Nucleus accumbens (tissue), 56 donors: ENCODE measurements at places on chromosomes 11 and 22.
A peak's percentile ranks its signal among the peaks of the same experiment; 100 is the strongest.

- no peak for DNase-seq
These were observed 16.3 kb downstream of the LGR4 start for GRCh38 chr11:27456140-27456794.

GRCh38 chr22:42814215-42814614 lies 42.9 kb downstream of the ARFGAP3 start:
- DNase-seq = no peak

DNA sequence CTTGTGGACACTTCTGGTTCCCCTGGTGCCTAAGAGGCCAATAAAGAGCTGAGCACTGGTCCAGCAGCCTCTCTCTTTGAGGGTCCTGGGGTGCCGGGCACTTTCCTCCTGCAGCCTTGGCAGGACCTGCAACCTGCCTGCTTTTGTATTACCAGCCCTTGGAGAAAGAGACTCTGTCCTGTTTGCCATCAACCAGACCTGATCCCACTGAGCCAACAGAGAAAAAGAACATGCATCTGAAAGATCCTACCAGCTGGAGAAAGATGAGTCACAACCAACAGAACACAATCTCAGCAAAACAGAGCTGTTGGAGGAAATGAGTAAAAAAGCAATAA lies 321.0 kb downstream of the DDX10 start:
- DNase-seq = no peak

- no peak for DNase-seq
These were observed 192.6 kb upstream of the CARD18 start for GRCh38 chr11:105332171-105332570.

DNA sequence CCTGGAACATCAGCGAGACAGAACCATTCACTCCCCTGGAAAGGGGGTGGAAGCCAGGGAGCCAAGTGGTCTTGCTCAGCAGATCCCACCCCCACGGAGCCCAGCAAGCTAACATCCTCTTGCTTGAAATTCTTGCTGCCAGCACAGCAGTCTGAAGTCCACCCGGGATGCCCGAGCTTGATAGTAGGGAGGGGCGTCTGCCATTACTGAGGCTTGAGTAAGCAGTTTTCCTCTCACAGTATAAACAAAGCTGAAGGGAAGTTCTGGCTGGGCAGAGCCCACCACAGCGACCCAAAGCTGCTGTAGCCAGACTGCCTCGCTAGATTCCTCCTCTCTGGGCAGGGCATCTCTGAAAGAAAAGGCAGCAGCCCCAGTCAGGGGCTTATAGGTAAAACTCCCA lies 764.8 kb upstream of the LUZP2 start:
- DNase-seq = no peak

- no peak for DNase-seq
These were observed 38.6 kb downstream of the ETS1 start for GRCh38 chr11:128548649-128549255.

DNA sequence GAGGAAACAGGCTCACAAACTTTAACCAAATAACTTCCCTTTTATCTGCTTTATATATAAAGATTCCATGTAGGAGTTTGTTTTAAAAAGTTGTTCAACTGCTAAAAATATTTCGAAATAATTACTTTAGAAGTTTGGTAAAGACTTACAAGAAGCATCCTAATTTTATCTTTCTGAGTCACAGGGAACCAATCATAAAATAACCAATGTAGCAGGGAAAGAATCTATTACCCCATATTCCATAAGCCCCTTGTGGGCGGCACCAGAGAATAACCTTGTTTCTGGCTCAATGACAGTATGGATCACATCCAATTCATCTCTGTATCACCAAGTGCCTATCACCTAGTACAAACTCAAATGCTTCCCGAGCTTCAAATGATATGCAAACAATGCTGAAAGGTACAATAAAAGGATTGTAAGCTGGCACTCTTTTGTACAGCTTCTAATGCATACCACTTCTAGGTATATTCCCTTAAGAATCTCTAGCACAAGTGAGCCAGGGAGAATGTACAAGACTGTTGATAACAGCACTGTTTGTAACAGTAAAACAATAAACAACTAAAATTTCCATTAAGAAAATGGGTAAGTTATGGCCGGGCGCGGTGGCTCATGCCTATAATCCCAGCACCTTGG lies 158.4 kb downstream of the ATG16L2 start:
- no peak for DNase-seq

DNA sequence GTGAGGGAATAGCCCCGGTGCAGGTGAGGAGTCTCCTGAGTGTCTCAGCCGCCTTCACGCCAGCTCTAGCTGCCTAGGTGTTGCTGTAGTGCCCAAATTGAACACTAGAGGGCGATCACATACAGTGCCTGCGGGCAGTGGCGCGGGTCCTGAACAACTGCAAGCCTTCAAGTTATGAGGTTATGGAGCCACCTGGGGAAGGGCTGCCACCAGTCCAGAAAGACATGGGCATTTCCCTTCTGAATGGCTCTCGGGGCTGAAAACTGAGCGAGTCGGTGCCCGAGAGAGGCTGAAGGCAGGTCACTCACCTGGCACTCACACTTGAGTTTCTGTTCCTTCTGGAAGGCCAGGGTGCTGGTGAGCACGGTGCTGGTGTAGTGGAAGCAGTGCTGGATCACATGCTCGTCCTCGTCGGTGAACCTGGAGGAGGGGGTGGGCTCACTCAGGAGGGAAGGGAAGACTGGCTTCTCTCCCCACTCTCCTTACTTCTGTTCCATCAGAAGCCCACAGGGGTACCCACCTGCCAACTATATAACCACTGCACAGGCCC lies 88.4 kb downstream of the PDE2A start:
- DNase-seq = peak; percentile 33

- DNase-seq = no peak
These were observed 926 bp downstream of the PRR5L start for GRCh38 chr11:36296884-36297543.

GRCh38 chr11:116445108-116446047 lies 327.4 kb downstream of the BUD13 start:
- no peak for DNase-seq

DNA sequence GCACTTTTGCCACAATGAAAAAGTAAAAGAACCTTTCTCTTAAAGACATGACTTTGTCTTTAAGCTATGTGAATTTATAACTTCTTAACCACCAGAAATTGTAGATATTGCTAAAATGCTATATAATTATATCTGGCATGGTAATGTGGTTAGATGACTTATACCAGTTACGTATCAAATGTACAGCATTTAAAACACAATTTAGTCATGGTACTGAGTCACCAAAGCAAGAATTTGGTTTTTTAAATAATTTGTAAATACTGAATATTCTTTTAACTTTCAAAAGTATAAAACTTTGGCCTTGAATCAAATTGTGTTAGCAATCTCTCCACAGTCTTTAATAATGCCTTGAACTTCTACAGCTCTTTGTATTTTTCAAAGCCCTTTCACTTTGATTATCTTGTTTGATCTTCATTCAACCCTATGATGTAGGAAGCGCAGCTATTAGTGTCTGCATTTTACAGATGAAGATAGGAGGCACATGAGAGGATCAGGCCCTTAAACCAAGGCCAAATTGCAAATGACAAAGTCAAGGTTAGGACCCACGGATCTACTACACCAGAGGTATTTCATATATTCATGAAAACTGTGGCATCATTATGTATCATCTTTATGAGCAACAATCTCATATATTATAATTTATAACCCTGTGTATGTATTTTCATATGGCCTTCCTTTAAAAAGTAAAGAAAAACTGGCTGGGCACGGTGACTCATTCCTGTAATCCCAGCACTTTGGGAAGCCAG lies 4.4 kb upstream of the SYTL2 start:
- no peak for DNase-seq

DNA sequence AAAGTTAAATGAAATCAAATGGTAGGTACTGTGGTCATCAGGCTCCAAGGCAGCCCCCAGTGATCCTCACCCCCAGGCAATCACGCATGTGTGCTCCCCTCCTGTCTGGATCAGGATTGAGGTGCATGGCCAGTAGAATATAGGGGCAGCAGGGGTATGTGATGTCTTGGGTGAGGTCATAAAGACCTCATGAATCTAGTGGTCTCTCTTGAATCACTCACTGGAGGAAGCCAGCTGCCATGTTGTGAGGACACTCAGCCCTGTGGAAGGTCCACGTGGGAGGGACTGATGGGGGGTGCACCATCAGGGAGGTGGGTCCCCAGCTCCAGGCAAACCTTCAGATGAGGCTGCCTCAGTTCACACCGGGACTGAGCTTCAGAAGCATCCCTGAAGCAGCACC lies 6.8 kb upstream of the IL17REL start:
- DNase-seq = no peak

- DNase-seq = no peak
These were observed 4.7 kb upstream of the SHISA8 start for GRCh38 chr22:41919357-41920224.

DNA sequence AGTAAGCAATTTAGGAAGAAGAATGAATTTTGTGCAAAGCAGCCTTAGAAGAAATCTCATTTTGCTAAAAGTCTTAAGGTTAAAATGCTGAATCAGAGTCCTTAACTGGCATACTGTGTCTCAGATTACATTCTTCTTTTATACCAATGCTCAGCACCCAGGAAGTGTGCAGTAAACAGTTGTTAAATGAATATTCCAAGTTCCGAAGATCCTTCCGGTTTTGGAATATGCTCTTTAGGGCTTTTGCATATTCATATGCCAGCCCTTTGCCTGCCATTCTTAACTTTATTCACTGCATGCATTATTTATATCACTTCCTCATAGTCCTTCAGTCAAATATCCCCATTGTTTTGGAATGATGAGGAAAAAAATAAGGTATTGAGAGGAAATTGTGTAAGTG lies 242.0 kb downstream of the DDX10 start:
- no peak for DNase-seq

DNA sequence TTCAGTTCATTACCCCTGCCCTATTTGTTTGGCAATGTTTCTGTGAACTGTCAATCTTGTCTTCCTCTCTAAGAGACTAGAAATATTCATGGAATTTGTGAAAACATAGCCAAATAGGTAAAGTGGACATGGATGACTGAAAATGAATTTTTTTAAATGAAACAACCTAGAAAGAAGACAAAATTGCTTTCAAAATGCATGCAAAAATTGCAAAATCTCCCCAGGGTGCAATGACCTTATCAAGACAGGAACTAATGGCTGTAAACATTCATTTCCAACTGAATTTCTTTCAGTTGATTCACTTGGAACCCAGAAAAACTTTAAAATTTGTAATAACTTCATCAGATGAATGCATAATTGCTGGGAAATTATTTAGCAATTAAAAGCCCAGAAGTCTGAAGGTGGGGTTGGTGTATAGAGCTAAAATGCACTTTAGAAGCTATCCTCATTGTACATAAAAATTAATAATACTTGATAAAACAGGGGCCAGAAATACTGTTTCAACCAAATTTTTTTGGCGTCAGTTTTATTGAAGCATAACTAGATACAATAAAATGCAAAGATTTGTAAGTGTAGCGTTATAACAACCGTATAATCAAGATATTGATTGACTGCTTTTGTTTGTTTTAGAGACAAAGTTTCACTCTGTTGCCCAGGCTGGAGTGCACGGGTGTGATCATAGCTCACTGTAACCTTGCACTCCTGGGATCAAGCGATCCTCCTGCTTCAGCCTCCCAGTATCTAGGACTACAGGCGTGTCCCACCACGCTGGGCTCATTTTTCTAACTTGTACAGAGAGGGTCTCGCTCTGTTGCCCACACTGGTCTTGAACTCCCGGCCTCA lies 27.6 kb upstream of the SLC35C1 start:
- DNase-seq = no peak

DNA sequence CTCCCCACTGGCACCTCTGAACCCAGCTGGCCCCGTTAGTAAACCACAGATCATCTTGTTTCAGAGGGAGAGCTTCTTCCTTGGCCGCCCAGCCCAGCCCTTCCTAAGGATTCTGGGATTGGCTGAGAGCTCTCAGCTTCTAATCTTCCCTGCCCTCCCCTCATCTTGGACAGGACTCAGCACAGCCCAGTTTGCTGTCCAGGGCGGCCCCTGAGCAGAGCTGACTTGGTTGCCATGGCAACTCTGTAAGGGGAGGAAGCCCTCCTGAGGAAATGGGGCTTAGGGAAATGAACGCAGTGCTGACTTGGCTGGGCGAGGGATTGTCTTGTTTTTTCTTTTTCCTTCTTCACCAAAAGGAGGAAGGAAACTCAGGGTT lies 4.6 kb downstream of the APOL4 start:
- no peak for DNase-seq

DNA sequence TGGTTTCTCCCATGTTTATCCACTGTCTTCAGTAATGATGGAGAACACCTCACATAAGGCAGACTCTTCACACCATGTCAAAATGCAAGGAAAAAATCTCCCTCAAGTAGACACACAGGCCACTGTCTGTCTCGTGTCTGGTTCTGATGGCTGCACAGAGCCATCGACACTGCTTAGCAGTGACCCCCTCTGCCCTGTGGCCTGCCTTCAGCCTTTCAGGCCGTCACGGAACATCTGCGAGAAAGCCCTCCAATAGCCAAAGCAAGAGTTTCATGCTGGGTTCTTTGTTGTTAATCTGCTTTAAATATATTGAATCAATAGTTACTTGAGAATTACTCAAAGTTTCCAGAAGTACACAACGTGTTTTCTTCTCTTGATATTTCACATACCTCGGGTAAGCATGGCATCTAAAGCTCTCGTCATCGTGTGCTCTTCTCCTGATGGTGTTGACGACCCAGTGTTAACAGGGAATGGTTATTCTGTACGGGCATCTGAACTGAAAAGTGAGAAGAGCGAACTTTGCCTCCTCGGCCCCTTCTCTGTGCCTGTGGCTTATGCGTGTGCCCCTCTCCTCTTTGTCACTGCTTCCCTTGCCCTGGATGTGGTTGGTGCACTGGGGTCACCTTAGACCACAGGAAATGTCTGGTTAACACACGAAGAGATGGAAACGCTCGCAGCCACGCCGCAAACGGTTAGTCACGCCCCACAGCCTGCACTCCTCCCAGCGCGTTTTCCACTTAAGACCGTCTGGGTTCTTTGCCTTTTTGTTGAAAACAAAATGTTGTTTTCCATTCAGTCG lies 33.4 kb upstream of the CTTN start:
- no peak for DNase-seq

DNA sequence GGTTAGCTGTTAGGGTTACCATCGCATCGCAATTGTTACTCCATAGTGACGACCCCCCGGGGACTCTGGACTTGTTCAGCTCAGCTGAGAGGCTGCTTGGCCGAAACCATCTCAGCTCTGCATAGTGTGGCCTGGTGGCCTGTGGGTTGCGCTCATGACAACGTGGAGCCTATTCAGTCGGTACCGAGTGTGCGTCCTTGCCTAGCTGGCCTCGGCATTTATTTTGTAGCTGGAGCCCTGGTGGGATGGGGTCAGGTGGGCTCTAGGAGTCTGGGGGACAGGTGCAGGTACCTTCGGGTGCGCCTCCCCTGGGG lies 13.5 kb downstream of the LRP5 start:
- DNase-seq = no peak

GRCh38 chr11:126310200-126310991 lies 6.5 kb downstream of the DCPS start:
- DNase-seq = no peak

GRCh38 chr11:47924184-47924691 lies 56.1 kb upstream of the PTPRJ start:
- DNase-seq = no peak

- no peak for DNase-seq
These were observed 116.6 kb downstream of the PLEKHA7 start for GRCh38 chr11:16897470-16898061.
